ENCODE measurements at places on chromosomes 4 and X.
A peak's percentile ranks its signal among the peaks of the same experiment; 100 is the strongest.

DNA sequence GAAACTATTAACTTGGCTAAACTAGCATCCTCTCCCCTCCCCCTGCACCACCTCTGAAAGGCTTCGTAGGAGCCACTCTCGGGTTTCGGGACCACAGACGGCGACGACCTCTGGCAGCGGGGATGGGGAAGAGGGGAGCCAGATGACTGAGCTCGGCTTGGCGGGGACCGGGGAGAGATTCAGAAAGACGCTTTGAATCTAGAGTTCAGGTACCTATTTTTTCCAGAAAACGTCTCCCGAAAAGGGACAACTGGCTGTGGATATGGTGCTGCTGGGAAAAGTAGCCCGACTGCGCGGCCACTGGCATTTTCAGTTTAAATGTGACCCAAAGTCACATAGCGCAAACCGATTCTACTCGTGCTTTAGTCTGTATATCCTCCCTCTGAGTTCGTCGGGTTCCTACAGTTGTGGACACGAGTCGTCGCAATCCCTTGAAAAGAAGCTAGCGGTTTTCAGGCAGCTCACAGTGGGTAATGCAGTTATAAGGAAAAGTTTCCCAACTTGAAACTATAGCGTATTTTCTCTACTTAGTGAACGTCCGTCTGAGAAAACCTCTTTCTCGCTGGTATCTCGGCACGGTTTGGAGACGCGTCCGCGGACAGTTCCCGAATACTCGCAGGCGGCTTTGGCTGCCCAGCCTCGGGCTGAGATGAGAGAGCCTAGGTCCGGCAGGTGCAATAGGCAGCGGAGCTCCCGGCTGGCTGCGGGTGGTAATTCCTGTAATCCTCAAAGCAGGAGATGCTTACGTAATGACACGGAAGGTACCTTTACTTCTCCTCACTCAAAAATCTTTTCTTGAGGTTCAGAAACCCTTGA lies 1.3 kb downstream of the PARM1 start:
- DNase-seq: no peak

GRCh38 chrX:31547416-31547815 lies 475.6 kb upstream of the FTHL17 start:
- peak; percentile 40 for DNase-seq

DNA sequence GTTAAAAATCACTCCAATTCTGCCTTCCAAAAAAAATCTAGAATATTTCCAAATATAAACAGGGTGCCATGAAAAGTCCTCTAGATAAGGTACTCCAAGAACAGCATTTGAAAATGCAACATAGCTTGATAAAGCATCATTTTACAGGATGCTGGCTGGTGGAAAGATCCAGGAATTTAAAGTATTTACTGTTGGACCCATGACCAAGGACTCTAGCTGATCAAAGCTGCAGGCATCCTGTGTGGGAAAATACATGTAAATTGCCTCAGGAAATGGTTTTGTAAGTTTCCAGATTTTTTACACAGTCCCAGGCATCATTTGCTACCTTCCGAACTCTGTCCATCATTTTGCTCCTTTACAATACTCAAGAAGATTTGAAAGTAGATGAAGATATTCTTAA lies 164.4 kb downstream of the GRIA3 start:
- no peak for DNase-seq

DNA sequence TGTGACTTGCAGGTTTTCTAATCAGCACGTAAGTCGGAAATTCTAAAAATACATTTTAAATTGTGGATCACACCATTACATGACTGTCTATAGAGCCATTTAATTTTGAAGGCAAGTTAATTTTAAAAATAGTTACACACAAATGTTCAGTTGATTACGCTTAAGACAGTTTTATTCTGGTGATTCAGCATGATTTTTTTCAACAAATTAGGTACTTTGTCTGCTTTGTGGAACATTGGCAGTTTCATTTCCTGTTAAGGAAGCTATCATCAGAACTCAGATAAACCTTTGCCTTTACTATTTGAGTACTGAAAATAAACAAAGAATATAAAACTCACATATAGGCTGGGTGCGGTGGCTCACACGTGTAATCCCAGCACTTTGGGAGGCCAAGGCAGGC lies 19.5 kb downstream of the SAT1 start:
- no peak for DNase-seq

GRCh38 chr4:84319124-84319523 lies 180.0 kb downstream of the NKX6-1 start:
- peak; percentile 58 for DNase-seq

DNA sequence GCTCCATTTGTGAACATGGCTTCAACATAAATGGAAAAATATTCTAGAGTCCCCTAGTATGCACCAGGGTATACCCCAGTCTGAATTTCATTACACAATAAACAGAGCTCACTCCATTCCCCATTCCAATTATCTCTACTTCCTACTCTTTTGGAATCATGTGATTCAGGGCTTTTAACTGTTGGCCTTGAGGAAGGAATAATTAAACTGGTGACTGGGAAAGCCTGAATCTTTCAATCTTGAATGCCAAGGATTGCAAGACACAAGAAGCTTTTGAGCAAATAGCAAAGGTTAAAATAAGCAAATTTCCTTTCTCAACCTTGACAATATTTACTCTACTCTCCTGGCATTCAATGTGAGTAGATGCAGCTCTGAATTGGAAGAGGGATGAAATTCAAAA lies 77.5 kb upstream of the INPP4B start:
- no peak for DNase-seq

DNA sequence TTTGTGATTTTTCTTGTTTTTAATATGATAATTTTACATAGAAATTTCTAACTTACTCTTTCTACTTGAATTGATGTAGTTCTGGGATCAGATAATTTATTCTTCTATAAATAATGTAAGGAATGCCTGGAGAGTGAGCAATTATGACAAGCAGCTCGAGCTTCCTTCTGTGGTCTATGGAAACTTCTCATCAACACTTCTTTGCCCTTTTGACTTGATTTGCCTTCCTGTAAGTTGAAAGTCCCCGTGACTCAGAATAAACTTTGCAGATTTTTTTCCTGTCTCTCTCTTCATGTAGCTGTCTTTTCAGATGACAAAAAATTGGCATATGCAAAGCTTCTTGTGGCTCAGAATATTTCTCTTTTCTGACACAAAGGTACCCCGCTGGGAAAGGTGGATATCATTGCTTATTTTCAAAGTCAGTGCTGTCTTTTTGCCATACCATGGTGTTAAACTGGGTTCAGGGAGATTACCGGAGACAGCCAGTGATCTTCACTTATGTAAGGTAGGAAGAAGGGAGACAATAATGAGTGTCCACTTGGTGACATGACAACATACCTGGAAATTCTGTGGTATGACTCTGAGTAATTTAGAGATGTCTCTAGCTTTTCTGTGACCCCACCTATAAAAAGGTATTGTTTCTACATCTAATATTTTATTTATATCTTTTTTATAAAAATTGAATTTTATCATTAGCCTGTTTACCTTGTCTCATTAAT lies 278.6 kb upstream of the GNPDA2 start:
- no peak for DNase-seq

DNA sequence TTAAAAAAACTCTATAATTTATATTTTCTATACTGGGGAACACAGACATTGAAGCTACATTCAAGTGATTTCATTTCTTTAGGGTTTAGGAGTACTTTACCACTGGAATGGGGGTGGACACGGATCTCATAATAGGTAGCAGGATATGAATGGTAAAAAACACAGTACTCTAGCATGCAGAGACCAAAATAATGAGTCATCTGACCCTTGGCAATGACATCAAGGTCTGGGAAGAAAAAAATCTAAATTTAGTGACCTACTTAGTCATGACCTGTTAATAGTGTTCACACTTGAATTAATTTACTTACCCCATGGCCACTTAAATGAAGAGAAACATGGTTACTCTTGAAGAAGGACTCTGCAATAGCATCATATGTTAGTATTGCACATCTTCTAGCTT lies 187.9 kb downstream of the EPHA5 start:
- peak; percentile 5 for DNase-seq

- no peak for DNase-seq
Measured at GRCh38 chr4:19346636-19347035, 905.1 kb upstream of the SLIT2 start.

DNA sequence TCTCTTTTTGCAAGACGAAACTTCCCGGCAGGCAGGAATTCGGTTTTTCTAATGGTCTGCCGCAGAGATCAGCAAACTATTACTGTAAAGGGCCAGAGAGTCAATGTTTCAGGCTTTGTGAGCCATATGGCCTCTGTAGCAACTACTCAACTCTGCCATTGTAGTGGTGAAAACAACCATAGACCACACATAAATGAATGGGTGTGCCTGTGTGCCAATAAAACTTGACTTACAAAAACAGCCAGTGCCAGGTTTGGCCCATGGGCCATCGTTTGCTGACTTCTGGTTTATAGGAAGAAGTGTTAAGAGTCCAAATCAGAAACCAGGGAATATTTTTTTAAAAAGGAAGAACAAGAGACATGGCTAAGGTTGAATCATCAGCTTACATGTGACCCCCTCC lies 163.0 kb downstream of the SH3KBP1 start:
- no peak for DNase-seq

- no peak for DNase-seq
Measured at GRCh38 chr4:28227764-28228163, 1367.1 kb downstream of the STIM2 start.

DNA sequence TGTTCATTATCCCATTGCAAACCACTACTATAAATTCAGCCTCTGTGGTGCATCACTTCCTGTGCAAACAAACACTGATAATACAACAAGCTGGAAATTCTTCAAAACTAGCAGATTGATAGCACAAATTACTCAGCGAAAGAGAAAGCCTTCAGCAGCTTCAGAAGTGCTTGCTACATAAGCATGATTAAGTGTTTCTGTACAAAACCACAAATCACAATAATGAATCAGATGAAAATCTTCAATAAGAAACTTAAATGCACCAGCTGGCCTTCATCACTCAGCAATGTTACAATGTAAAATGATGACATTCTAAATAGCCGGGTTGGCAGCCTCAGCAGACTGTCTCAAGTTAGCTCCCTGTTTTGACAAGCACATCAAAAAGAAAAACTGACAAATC lies 262.2 kb downstream of the SPOCK3 start:
- no peak for DNase-seq

- no peak for DNase-seq
Measured at GRCh38 chrX:107826238-107827029, 768 bp downstream of the MID2 start.

Data from stromal cell of bone marrow (primary cell).